Testis (tissue), 5 donors: ENCODE measurements at places on chromosomes 1 and 21.

GRCh38 chr1:27016376-27016775 is 3.7 kb upstream of the TENT5B start:
- DNase-seq: no peak

- DNase-seq: no peak
These were observed at the start of gene FASLG for GRCh38 chr1:172658871-172659453. Gene FASLG (plus strand): TSS chr1:172659103. CDS start chr1:172659202, 99 bp downstream.

DNA sequence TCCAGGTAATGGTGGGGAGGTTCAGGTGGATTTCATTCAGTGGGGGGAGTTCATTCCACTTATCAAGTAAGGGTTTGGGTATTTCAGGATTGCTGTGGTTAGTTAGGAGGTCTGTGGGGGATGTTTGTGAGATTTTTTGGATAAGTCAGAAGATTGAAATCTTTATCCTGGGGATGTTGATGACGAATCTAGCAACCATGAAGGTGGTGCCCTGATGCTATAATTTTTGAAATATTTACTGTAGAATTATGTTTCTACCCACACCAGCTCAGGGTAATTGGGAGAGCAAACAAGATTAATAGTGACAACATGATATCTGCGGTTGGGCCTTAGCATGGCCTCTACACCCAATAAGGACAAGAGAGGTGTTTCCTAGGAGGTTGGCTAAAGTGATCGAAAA is 28.3 kb downstream of the SUCO start:
- DNase-seq: no peak

DNA sequence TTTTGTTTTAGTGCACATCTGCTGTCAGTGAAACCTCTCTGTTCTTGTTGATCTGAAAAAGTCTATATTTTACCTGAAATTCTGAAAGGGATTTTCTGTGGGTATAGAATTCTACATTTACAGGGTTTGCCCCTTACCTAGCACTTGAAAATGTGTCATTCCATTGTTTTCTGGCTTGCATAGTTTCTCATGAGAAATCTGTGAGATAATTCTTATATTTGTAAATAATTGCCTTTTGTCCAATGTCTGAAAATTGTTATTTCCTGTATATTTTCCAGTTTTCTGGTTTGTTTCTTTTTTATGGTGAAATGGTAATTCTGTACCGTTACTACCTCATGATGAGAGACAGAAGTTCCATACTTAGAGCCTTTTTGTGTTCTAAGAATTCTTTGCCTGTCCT is 11.8 kb upstream of the SCAF4 start:
- no peak for DNase-seq

DNA sequence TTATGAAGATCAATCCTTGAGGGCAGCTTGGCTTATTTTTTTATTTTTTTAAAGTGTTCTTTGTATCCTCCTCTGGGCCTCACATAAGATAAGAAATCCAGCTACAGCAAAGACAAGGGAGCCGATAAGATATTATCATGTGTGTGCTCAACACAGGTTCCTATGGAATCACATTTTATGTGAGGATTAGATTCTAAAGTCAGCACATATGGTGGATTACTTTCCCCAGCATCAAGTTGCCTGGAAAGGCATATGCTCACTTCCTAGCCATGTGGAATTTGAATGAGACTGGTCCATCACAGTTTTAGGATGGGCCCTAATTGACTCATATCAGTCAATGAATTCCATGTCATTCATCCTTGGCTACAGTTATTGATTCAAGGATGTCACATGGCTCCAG is 456.9 kb upstream of the LRRC7 start:
- DNase-seq: no peak

GRCh38 chr1:206081856-206082255 is 28.9 kb downstream of the RHEX start:
- no peak for DNase-seq
